A549 treated with Hydrocortisone at 1 μM for 4 hours (cell line): ENCODE measurements at places on chromosomes 11 and 22. TPM values are rescaled to one million over a fixed set of nuclear protein-coding genes. Genes with fewer than 3 reads are reported as not detected.

Gene PRG3
- not detected in 5 replicates for total RNA-seq

Gene MUC5AC
- total RNA-seq: 1.2 to 1.8 TPM (median 1.5 TPM) in 5 replicates

Gene STX3
- 20.2 to 26.3 TPM (median 23.3 TPM) in 5 replicates for total RNA-seq

Gene TST
- total RNA-seq: 42.3 to 59.9 TPM (median 55.5 TPM) in 5 replicates
